ENCODE measurements at places on chromosomes 13 and 19.

GRCh38 chr13:75760131-75761021, 124.2 kb downstream of the LMO7 start:
- no peak for DNase-seq

GRCh38 chr13:33135097-33135496, 118.9 kb downstream of the KL start:
- peak; percentile 16 for DNase-seq

DNA sequence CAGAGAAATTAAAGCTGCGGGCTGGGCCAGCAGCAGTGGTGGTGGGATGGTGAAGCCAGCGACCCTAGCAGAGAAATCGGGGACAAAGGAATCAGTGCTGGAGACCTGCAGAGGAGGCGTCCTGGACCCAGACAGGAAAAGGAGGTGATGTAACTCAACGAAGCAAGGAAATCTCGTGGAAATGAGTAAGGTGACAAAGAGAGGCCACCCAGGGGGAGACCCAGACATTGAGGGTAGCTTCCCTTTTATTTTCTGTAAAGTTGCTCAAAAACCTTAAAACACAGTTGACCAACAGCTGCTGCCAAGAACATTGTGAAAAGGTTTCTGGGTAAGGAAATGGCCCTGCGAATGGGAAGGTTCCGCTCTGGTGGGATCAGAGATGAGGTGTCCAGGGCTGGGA, 13.3 kb upstream of the RETN start:
- peak; percentile 87 for DNase-seq

GRCh38 chr13:73939071-73939380, 195.2 kb downstream of the KLF12 start:
- DNase-seq: no peak

DNA sequence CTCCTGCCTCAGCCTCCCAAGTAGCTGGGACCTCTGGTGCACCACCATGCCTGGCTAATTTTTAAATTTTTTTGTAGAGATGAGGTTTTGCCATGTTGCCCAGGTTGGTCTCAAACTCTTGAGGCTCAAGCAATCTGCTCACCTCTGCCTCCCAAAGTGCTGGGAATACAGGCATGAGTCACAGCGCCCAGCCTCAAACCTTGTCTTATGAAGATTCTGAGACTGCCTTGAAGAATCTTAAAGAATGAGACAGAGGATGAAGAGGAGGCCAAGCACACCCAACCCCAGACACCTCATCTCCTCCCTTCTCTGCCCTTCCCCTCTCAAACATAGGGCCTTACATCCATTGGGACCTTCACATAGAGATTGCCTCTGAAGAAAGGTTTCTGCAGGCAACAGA, 179.7 kb downstream of the ABCC4 start:
- no peak for DNase-seq

DNA sequence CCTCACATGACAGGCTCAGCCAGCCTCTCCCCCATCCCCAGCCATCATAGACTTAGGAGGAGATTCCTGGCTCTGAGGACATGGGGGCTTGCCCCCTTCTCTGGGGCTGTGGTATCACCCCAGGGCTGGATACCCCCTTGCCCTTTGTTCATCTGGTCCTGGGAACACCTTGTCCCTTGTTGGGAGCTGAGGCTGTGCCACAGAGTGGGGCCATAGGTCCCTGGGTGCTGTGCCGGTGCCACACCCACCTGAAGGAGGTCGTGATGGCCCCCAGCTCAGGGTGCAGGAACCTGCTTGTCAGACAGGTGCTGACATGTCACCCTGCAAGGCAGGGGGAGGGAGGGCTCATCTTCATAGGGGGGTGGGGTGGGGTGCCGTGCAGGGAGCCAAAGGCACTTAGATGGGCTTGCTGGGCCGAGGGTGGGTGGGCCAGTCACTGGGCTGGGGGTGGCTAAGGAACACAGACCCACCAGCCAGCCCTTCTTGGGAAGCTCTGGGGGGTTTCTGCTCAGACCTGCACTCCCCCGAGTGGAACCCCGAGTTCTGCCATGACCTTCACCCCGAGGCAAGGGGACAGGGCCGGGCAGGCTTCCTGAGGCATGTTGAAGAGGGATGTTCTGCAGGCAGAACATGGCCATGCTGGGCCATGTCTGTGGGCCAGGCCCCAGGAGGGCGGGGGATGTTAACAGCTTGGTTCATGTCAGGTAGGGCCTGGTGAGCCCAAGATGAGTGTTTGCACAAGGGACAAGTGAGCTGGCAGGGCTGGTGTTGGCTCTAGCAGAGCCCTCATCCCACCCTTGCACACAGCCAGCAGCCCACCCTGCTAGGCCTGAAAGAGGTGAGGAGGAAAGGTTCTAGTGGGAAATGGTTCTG, 28.0 kb downstream of the TSSK6 start:
- DNase-seq: no peak

- no peak for DNase-seq
Measured at GRCh38 chr19:47012617-47013016, 7.0 kb upstream of the NPAS1 start.

DNA sequence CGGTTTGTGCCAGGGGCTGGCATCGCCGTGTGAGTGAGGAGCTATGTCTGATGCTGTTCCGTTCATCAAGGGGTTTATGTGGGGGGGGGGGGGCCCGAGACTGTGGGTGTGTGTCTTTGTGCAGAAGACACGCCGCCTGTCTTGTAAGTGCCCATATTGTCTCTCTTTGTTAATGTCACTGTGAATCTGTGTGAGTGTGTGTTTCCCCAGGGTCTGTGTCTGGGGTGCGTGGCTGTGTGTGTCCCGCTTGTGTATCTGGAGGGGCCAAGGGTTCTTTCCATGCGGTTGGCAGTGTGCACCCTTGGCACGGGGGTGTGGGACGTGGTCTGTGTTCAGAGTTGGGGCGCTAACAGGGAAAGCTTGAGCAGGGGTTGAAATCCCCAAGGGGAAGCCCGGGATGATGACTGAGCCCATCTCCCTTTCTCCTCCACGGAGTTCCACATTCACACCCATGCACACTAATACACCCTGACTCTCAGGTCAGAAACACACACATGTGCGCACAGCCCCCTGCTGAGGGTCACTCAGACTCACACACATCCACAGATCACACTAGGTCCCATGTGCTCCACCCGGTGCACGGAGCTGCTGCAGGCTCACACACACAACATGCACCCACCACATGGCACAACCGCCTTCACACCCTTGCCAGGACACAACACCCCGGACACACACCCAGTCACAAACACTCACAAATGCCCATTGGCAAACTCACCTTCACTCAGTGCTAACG, 1.8 kb downstream of the NCAN start:
- DNase-seq: no peak

GRCh38 chr13:65864039-65864438, 1366.1 kb downstream of the PCDH9 start:
- no peak for DNase-seq

- no peak for DNase-seq
Measured at GRCh38 chr19:17058236-17058635, 17.0 kb downstream of the HAUS8 start.

- DNase-seq: no peak
Measured at GRCh38 chr13:75178436-75178835, 303.5 kb downstream of the TBC1D4 start.

GRCh38 chr19:51572908-51573307, 1.8 kb downstream of the ZNF175 start:
- no peak for DNase-seq

GRCh38 chr13:80754441-80754840, 413.5 kb upstream of the SPRY2 start:
- DNase-seq: no peak

DNA sequence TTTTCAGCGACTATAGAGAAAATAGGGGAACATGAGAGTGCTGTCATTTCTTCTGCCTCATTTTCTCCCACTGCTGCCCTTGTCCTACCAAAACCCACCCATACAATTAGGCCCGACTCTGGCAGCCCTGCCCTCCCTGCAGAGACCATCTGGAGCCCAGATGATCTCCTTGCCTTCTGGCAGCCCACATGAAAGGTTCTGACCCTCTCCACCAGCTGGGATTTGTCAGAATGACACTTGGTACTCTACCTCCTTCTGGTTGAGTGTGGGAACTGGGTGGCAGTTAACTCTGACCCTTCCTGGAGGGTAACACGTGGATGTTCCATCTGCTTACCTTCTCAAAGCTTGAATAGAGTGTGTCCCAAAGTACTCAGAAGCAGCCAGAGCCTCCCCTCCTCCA, 21.0 kb upstream of the SIAH3 start:
- no peak for DNase-seq

DNA sequence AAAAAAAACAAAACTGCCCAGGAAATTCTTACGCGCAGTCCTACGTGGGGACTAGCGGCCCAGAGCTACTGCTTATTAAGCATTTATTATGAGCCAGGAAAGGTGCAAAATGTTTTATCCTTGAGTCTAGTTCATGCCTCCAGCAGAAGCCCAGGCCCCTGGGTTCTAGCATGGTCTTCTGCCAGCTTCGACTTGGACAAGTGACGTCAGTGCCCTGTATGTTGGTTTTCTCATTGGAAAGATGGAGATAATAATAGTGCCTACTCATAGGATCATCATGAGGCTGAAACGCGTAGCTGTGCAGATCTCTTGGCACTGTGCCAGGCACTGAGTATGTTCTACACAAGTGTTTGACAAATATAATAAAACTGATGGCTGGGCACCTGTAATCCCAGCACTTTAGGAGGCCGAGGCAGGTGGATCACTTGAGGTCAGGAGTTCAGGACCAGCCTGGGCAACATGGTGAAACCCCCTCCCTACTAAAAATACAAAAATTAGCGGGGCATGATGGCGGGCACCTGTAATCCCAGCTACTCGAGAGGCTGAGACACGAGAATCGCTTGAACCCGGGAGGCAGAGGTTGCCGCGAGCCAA, 12.4 kb upstream of the SULT2B1 start:
- no peak for DNase-seq

DNA sequence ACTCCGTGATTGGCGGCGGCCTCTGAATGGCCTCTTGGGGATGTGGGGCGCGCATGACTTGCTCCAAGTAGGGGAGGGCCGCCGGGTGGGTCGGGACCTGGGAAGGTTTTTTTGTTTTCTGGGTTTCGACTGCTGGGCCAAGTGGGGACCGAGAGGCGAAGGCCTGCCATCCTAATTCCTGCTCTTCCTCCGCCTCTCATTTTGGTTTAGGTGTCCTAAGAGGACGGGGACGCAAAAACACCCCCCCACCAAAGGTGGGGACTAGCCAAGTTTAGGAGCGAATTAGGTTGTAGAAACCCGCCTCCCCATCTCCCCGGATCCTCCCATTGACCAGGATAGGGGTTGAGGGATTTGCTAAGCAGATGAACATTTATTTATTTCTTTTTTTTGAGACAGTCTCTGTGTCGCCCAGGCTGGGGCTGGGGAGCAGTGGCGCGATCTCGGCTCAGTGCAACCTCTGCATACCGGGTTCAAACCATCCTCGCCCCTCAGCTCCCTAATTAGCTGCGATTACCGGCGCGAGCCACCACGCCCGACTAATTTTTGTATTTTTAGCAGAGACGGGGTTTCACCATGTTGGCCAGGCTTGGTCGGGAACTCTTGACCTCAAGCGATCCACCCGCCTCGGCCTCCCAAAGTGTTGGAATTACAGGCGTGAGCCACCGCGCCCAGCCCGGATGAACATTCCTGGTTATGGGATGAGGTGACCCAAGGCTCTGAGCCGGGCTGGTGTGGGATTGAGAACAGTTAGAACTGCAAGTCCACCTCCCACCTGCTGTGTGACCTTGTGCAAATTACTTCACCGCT, 838 bp downstream of the PPP2R1A start:
- peak; percentile 38 for DNase-seq

- DNase-seq: no peak
Measured at GRCh38 chr19:13094771-13095392, 7.8 kb downstream of the LYL1 start.

- DNase-seq: no peak
Measured at GRCh38 chr19:17404621-17405249, 695 bp downstream of the BST2 start.

DNA sequence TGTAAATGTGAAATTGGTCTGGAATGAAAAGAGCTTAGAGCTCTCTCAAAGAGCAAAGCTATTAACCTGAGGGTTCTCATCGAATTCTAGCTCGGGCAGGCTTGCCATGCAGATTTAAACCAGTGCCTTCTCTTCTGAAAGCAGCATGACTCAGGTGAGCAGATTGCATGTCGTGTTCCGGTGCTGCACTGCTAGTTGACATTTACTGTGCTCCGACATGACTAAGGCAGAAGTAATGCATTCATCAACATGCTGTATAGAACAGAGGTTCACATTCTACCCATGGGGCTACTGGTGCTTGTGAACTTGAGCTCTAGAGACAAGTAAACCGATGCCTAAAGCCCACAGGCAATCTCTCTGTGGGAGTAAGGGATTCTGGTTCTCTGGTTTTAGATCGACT, 947.7 kb downstream of the EFNB2 start:
- DNase-seq: no peak

GRCh38 chr13:29743201-29743786, 107.1 kb downstream of the UBL3 start:
- DNase-seq: no peak

- DNase-seq: no peak
Measured at GRCh38 chr13:37602733-37603381, 4.3 kb upstream of the POSTN start.

DNA sequence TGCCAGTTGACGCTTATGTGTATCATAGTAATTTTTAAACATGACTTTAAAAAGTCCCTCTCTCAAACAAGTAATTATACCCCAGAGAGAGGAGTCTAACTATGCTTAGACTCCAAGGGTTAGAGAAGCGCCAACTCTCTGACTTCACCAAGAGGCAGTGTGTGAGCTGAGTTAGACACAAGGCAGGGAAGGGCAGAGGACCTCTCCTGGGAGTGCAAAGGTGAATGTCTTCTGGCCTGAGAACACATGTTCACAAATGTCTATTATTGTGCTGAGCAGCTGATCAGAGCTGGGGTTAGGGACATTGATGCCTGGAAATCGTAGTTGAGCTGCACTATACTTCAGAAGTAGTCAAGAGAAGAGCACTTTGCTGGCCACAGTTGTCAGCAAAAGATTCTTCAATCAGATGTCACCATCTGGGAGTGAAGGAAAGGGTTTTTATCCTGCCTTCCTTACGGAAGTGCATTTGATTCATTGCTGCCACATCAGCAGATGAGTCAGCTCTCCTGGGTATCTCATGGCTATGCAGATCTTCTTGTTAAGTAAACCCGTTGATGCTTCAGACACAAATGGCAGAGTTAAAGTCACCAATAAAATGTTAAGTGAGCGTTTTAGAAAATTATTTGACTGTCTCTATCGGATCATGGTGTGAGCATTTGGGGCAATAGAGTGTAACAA, 283.2 kb upstream of the ARGLU1 start:
- no peak for DNase-seq

DNA sequence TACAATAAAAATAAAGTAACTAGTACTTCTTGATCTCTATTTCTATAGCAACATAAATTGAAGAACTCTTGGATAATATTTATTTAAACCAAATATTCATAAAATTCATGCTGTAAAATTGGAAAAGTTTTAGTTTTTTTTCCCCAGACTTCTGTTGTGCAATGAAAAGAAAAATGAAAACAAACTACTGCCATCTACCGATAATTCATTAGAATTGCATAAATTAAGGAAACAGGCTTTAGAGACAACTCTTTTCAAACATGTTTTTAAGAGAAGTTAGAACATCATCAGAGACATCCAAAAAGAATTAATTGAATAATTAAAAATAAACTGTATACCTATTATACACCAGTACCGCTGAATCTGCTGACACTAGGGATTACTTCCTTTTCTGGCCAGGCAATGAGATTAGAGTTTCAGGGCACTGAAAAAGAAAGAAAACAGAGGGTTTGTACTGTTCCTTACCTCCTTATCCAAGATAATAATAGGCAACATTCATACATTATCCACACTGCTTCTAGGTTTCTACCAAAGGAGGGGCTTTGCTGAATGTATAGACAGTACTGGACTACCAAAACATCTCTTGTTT, 4.9 kb downstream of the CCDC122 start:
- peak; percentile 32 for DNase-seq

GRCh38 chr19:17137417-17137816, 61.8 kb downstream of the MYO9B start:
- no peak for DNase-seq

GRCh38 chr13:20579191-20579590, 12.2 kb downstream of the IFT88 start:
- DNase-seq: no peak

Measured in MV-4-11 (cell line).